ENCODE measurements at places on chromosomes 12 and 14. TPM values are rescaled to one million over a fixed set of nuclear protein-coding genes. Genes with fewer than 3 reads are reported as not detected.

Gene TCL1B
- not detected for polyA plus RNA-seq

Gene TAS2R13
- polyA plus RNA-seq: not detected

Gene FAIM2
- 203 TPM for polyA plus RNA-seq

Gene PRB2
- not detected for polyA plus RNA-seq

Gene TAS2R30
- 0.19 TPM for polyA plus RNA-seq

Gene C1RL
- 9.4 TPM for polyA plus RNA-seq

Gene DEGS2
- polyA plus RNA-seq: 7.4 TPM

Gene SLCO1B1
- not detected for polyA plus RNA-seq

Gene PYGL
- polyA plus RNA-seq: 21.8 TPM

Gene TOGARAM1
- 27.8 TPM for polyA plus RNA-seq

Gene L3HYPDH
- 24.6 TPM for polyA plus RNA-seq

Gene GNB3
- polyA plus RNA-seq: 12.0 TPM

Gene SPIC
- not detected for polyA plus RNA-seq

Gene FGF23
- polyA plus RNA-seq: not detected

Gene PLEK2
- 1.0 TPM for polyA plus RNA-seq

Gene NR1H4
- polyA plus RNA-seq: 1.0 TPM

Gene NPAS3
- polyA plus RNA-seq: 57.5 TPM

Gene SINHCAF
- polyA plus RNA-seq: 27.4 TPM

Gene SERPINA1
- polyA plus RNA-seq: 3.8 TPM

Gene DCN
- 150 TPM for polyA plus RNA-seq

Gene LRTM2
- polyA plus RNA-seq: 9.6 TPM

Gene ANAPC5
- polyA plus RNA-seq: 131 TPM

Gene OASL
- 0.15 TPM for polyA plus RNA-seq

Gene BCL11B
- 12.9 TPM for polyA plus RNA-seq

Data from spinal cord (tissue), 10 donors.